Frontal cortex (tissue), 4 donors: ENCODE measurements at places on chromosomes 4 and X. TPM values are rescaled to one million over a fixed set of nuclear protein-coding genes. Genes with fewer than 3 reads are reported as not detected.

The BTC gene
- total RNA-seq = not detected

The POU3F4 gene
- total RNA-seq = 16.3 TPM

The CSAG3 gene
- not detected for total RNA-seq

The C4orf51 gene
- total RNA-seq = not detected

The TNIP3 gene
- total RNA-seq = under 0.01 TPM
